ENCODE measurements at places on chromosomes 1 and 21. TPM values are rescaled to one million over a fixed set of nuclear protein-coding genes. Genes with fewer than 3 reads are reported as not detected.

Gene MAP3K7CL
- total RNA-seq, result 8.1 TPM

Gene LDLRAP1
- total RNA-seq, result 9.3 TPM

Gene CALML6
- total RNA-seq, result not detected

Gene ESRRG
- 0.33 TPM for total RNA-seq

Gene MRPL9
- total RNA-seq, result 113 TPM

Gene GRIK1
- not detected for total RNA-seq
